D721Med (cell line): ENCODE measurements at places on chromosomes 5 and 9.

DNA sequence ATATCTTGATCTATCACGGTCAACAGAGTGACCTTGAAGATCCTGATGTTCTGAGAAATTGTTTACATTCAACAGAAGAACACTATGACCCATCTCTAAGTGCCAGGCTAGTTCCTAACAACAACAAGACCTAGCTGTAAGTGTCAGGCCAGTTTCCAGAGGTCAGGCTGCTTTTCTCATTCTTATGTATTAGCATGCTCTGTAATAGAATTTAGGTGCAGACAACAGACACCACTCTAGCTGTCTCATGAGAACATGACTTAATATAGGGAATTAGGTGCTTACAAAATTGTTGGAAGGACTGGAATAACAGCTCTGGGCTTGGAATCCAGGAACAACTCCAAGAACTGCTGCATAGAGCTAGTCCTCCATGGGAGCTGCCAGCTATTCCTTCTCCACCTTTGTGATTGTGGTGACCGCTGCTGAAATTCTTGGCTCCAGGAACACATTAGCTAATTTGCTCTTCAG lies 138.7 kb downstream of the SNX18 start:
- no peak for DNase-seq

DNA sequence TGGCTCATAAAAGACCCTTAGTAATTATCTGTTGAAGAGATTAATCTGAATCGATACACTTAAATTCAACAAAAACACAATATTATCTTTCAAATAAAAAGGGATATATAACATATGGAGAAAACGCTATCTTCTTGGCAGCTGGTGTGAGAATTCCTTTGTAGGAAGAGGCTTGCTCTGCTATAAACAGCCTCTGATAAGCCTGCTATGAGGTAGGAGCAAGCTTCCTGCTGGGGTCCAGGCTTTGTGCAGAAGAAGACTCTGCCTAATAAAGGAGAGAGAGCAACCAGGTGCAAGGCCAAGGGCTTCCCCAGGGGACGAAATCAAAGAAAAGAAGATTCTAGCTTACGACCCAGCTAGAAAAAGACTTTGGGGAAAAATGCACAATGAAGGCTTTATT lies 43.3 kb upstream of the SSBP2 start:
- DNase-seq, result no peak

DNA sequence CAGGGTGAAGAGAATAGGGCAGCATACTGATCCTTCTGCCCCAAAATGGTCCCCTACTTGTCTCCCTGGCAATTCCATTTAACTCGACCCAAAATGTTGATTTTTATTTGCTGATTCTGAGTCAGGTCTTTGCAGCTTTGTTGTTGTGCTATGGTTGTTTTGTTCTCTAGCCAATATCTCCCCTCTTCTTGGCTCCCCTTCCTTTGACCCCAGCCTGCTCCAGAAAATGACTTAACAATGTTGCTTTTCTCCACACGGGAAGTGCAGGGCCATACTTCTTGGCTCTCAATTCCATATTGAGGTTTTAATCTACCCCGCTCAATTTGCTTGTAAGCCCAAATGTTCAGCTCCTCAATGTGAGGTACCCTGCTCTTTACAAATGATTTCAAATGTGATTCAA lies 330.0 kb downstream of the RASEF start:
- DNase-seq, result no peak

GRCh38 chr5:74201334-74202081 lies 439.0 kb downstream of the ENC1 start:
- DNase-seq, result no peak

DNA sequence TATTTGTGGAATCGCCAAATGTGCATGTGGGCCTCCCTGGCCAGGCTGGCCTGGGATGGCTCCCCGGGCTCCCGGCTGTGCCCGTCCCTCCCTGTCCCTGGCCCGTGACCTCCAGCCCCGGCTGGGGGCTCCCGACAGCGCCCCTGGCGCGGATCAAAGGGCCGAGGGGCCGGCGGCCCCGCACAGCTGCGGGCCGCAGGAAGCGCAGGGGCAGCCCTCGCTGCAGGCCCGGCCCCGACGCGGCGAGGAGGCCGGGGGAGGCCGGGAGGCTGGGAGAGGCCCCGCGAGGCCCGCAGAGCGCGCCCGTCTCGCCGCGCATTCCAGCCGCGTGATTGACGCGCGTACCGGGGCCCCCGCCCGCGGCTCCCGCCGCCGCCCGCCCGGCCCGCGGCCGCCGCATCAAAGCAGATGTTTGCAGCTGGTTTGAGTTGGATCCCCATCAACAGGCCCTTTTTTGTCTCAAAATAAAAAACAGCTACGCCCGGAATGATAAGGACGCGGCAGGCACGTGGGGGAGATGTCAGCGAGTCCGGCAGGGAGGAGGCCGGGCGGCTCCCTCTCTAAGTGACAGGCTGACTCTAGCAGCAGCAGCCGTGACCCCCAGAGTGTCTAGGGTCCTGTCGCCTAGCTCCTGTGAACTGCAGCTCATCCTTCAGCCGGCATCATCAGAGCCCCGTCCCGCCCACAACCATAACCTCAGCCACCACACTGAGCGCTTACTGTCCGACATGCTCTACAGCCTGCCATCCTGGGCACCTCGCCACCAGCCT lies 69.4 kb downstream of the LMX1B start:
- no peak for DNase-seq

- no peak for DNase-seq
These were observed 86.7 kb downstream of the AUH start for GRCh38 chr9:91274949-91275492.

GRCh38 chr9:4491626-4491975 lies 1.3 kb downstream of the SLC1A1 start:
- DNase-seq, result no peak

DNA sequence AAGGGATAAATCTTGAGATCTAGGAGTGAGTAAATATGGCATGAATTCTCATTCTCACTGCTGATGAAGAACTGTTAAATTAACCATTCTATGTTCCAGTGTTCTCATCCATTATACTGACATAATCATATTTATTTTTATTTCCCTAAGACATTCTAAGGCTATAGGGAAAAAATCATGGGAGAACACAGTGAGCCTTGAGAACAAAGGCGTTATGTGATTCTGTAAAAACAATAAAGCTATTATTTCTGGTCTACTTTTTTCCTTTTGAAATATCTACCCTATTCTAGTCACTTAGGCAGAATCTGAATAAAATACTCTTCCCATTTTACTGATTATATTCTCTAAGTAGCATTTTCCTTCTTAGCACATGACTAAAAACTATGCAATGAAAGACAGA lies 155.7 kb upstream of the ADAMTS16 start:
- no peak for DNase-seq

DNA sequence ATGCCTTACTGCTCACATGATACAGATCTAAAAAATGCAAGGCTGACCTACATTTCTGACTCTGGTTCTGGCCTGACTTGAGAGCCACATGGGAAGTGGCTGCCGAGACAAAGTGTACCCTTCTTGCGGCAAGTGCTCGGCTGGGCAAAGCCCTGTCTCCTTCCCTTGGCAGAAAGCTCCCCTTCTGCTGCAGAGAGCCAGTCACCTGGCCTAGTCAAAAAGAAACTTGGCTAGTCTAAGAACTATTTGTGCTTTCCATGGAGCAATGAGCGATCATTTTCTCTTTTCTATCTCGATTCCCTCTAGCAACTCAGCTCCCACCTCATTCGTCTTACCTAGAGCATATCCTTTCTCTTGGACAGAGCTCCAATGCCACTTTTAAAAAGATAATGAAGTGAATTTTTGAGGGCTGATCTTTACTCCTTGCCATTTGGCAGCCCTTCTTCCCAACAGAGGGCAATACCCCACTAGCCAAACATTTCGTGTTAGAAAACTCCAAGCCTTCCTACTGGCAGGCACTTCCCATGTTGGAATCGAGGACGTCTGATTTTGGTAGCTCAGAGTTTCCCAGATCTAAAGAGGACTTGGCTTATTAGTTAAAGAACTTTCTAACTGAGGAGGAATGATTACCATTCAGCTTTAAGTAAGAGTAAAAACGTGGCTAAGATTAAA lies 108.1 kb upstream of the PRRC1 start:
- no peak for DNase-seq

GRCh38 chr5:178094345-178094744 lies 19.0 kb upstream of the N4BP3 start:
- DNase-seq, result no peak

DNA sequence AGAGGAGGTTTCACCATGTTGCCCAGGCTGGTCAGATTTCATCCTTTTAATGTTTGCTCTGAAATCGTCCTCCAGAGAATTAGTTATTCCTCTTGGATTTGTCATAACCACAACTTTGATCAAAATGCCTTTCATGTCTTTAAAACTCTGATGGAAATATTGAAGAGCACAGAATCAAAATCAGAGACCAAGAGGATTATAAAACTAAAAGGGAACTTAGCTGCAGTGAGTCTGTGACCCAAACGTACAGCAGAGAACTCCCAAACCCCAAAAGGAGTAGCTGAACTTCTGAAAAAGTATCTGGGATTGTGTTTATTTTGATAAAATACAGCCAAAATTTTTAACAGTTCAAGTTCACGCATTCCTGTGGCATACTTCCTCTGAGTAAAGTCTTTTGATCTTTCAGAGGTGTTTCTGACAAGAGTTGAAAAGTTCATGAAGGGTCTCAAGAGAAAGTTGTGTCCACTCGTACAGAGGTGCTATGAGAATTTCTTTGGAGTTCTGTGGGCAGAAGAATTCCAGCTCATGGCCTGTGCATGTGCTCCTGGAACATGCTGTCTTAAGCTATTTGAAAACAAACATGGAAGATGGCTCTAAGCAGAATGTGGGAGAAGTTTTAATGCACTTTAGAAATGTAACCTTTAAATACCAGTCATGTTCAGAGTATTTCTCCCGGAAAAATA lies 124.0 kb downstream of the ESM1 start:
- DNase-seq, result no peak

GRCh38 chr5:139631520-139632165 lies 16.5 kb upstream of the CXXC5 start:
- DNase-seq, result no peak

DNA sequence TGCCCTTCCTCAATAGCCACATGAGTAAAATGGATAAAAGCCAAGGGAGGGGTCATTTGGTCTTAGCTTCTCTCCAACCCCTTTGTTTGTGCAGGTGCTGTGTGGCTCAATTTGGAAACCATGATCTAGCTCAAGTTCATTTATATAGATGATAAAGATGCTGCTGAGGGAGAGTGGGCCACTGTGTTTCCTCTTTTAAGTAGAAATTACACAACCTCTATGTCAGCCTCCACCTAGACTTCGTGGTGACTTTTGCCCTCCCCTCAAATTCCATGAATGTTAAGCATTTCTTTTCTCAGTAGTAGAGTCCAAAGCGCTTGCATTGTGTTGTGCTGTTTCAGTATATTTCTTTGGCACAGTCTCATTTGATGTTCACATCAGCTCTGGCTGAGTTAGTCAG lies 241.4 kb downstream of the ARHGAP26 start:
- DNase-seq, result no peak

- no peak for DNase-seq
These were observed 211.3 kb upstream of the FBN2 start for GRCh38 chr5:128749136-128749898.

DNA sequence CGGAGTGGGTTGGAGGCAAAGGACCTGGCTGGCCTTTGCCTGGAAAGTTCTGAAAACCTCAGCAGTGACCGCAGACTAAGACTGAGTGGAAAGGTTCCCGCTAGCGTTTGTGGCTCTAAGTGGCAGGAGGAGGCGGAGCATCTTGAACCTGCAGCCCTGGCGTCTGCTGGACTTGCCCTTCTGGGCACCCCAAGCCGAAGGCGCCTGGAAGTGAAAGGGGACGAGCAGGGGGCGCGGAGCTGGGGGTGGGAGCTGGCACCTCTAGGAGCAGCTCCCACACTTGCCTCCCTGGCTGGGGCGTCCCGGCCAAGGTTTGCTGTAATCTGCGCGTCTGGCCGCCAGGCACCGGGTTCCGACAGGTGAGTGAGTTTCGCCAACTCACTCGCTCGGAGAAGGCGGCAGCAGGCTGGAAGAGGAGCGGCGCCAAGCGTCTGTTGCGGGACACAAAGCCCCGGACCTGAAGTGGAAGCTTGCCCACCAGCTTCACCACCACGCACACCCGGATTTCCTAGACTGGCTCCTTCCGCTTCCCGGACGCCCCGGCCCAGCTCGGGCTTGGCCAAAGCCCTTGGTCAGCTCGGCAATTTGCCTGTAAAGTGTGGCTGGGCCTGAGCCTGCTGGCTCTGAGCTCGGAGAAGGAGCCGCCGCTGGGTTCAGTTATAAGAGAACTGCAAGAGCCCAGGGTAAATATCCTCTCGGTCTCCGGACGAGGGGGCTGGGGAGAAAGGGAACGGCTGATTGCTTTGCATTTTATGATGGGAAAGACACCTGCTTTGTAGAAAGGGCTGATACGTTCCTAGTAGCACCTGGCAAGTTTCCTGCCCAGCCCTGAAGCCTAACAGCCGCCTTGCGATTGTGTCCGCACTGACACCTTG lies at the start of gene GNA14:
Gene GNA14, minus strand, starts transcription at position 89 of the 875 bp plus-strand sequence. CDS start 529 bp downstream, outside the sequence.
- no peak for DNase-seq

GRCh38 chr5:143534761-143535154 lies 131.3 kb upstream of the NR3C1 start:
- no peak for DNase-seq

- no peak for DNase-seq
These were observed 136.9 kb upstream of the FBN2 start for GRCh38 chr5:128674837-128675446.

- DNase-seq, result no peak
These were observed 955 bp downstream of the CDH6 start for GRCh38 chr5:31194468-31194813.

DNA sequence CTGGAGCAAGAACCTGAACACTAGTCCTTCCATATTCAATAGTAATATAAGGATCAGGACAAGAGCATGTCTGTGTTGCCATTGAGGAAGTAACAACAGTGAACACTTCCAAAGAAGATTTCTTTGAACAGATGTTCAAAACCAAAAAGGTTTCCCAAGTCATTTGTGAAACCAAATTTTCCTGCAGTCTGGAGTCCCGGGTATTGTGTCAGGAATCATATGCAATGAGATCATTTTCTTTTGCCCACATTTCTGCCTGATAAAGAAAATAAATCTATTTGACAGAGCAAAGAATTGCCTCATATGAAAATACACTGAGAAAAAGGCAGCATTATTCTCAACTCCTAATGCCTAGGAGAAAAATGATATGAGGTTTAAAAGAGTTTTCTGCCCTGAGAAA lies 151.7 kb downstream of the SNX18 start:
- DNase-seq, result no peak

GRCh38 chr9:124752967-124753366 lies 18.1 kb downstream of the NR6A1 start:
- no peak for DNase-seq

DNA sequence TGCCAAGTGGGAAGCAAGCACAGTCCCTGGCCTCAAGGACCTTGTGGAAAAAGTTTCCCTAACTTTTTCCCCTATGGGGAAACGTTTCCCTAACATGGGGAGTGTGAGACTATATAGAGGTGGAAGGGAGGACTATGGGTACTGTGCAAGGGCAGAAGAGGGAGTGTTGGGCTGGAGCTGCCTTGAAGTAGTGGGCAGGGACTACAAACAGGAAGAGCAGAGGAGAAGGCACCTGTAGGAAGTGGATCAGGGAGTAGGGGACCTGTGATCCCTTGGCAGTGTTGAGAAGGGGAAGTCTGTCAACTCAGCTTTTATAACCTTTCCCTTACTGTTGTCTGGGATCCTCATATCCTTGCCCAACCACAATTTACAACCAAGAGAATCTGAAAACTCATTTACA lies 1.4 kb downstream of the CMYA5 start:
- no peak for DNase-seq
